Esophagus squamous epithelium (tissue), 5 donors: ENCODE measurements at places on chromosomes 7 and 10.

DNA sequence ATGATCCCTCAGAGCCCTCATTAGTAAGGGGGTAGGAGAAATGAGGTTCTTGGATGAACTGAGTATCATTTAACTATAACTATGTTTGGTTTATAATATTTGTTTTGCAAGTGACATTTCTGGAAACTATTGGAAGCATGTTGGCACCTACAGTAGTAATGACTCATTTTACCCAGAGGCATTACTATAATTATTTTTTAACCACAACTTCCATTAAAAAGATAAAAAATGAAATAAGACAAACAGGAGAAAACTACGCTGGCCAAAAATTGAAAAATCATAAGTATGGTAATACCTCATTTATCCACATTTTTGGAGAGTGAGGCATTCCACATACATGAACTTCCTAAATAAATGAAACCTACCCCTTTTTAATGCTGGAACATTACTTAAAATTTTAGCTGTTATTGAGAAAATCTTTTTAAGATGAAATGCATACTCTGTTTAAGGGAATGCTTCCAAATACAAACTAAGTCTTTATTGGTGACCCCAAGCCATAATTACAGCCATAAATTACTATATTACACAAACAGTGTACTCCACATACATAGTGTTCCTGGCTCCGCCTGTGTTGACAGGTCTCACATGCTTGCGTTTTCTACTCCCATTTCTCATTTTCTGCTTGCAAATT, 84.6 kb upstream of the CAPZA2 start:
- DNase-seq: no peak

DNA sequence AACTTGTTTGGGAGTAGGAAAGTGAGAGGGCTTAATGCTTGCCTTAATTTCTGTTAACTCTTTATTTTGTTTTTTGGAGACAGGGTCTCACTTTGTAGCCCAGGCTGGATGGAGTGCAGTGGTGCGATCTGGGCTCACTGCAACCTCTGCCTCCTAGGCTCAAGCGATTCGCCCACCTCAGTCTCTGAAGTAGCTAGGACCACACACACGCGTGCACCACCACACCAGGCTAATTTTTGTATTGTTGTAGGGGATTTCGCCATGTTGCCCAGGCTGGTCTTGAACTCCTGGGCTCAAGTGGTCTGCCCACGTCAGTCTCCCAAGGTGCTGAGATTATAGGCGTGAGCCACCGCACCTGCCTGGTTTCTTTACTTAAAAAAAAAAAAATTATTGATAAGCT, 1.9 kb downstream of the PPP2R2D start:
- DNase-seq: no peak

DNA sequence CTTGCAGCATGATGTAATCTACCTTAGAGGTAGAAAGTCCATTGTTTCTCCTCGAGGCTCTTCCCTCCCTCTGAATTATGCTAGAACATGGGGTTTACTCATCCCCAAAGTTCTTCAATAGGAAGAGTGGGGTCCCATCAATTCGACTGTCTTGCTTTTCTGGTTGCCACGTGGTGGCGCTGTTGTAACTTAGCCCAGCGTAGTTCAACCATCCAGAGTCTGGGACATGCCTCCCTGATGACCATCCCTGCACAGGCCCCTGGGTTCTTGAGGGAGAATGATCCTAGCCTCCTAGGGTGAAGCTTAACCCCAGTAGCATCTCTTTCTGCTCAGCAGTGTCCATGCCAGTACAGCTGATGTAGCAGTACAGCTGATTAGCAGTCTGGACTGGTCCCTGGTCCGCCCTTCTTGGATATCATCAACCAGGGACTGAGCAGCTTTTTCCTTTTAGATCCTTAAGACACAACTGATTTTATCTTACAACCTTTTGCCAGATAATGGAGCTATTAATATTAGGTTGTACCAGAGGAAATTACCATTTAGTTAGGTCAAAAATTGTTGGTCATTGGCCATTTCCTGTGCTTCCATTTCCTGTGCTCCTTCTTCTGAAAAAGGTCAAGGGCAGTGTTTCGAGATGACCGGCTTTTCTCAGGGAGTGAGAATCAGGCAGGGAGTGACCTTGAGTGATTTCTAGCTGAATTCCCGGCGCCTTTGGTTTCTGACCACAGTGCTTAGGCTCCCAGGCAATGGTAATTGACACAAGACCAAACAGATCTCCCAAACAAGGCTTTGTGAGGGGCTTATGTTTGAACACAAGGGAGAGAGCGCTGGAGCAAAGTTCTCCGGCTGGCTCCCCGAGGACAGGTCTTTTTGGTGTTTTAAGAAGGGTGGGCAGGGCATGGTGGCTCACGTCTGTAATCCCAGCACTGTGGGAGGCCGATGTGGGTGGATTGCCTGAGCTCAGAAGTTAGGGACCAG, 65.4 kb downstream of the TACC2 start:
- DNase-seq: no peak

GRCh38 chr7:80392229-80393169, 119.4 kb downstream of the GNAT3 start:
- no peak for DNase-seq

DNA sequence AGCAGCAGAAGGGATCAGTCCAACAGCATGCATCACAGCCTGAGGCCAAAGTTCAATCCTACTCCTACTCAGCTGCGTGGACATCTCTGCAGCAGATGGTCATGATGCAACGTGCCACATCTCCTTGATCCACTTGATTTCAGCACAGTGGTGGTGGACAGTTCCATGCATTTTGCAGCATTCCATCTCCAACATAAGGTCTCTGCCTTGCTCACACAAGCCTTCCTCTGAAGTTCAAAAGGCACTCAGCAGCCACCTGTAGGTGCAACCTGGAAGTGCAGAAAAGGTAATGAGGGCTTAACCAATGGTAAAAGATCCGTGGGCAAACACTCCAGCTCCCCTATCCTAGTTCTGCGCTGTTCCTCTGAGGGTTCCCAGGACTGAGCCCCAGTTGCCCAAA, 57.5 kb upstream of the CHCHD3 start:
- DNase-seq: no peak

DNA sequence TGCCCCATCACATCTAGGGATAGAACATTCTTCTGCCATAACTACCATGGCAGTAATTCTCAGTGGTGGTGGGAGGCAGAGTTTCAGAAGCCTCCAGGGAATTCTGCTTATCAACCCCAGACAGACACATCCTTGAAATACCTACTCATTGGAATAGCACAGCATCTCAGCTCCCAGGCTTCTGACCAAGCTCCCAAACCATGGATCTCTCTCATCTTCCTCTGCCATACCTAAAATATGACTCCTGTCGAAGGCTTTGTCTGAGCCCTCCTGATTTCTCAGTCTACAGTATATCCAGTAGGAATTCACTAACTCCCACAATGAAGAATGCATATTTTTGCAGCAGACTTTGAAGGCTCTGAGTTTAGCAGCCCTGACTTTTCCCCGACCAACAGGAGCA, 687.5 kb downstream of the GRID1 start:
- no peak for DNase-seq

GRCh38 chr10:12583891-12584595, 234.7 kb downstream of the CAMK1D start:
- DNase-seq: no peak

DNA sequence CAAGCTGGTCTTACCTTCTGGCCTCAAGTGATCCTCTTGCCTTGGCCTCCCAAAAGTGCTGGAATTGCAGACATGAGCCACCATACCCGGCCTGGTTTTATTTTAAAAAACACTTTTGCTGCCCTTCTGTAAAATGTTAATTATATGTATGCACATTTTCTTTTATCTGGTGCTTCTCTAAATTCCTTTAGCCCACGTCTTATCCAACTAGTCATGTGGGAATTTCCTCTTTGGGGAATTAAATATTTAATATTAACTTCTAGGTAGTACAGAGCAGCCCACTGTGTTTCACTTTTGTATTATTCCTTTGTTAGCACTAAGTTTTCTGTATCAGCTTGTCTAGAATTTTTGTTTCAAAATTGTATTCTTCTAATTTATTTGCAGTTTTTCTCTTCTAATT, 181.7 kb upstream of the KAT6B start:
- DNase-seq: no peak

GRCh38 chr10:48289501-48290238, 15.2 kb upstream of the FRMPD2 start:
- DNase-seq: no peak

DNA sequence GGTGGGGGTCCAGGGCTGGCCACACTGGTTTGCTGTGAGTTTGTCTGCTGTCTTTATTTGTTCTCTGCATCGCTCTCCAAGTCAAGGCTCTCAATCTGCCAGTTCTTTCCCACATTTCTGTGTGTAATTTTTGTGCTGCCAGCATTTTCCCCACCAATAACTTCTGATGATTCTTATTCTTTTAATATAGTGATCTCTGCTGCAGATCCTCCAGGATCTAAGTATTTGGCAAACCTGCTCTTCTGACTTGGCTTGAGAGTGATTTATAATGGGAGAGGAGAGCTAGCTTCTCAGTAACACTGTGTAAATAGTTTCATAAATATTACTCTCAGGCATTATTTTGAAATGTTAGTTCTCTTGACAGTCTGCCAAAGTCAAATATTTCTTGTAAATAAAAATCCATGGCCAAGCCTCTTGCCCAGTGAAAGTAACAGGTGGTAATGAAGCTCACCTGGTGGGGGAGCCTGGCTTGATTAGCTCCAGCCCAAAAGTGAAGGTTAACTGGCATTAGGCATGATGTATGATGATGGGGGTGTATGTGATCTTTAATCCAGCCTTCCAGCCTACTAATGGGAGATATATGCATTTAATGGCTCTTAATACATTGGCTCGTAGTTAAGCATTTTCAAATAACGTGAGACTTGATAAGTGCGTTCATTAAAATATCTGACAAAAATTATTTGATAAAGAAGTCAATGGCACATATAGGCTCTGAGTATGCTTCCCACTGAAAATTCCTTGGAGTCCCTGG, 1055.9 kb downstream of the KCNMA1 start:
- no peak for DNase-seq

DNA sequence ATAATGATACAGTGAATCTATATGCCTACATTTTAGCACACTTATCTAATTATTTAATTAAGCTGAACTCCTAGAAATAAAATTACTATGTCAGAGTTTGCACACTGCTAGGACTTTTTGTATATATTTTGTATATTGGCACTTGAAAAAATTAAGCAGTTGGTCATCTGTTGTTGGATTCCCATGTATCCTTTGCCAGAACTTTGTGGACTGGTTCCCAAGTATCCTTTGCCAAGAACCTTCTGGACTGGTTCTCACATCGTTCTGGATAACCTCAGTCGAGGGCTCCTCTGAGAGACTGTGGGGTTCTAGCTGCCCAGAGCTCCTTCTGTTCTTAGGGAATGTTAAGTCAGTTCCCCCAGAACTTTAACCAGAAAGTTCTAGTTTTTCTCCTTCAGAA, 108.8 kb upstream of the IFRD1 start:
- no peak for DNase-seq

- DNase-seq: no peak
Observed at GRCh38 chr7:141752634-141753033, 11.3 kb upstream of the TAS2R3 start.

DNA sequence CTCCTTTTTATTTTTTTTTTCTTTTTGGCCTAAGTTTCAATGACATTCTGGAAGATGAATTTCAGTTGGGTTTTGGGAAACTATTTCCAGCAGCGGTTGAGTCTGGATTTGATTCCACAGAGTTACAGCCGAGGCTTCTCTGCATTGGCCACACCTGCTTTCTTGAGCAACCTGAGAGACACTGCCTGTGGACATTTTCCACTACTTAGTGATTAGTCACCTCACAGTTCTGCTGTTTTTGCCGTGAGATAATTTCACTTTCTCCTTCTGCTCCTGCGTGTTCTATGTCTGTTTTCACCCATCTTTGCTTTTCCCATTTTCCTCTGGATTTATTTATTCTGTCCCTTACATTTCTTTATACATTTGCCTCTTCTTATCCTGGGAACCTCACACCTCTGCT, 243.0 kb downstream of the BICC1 start:
- no peak for DNase-seq

DNA sequence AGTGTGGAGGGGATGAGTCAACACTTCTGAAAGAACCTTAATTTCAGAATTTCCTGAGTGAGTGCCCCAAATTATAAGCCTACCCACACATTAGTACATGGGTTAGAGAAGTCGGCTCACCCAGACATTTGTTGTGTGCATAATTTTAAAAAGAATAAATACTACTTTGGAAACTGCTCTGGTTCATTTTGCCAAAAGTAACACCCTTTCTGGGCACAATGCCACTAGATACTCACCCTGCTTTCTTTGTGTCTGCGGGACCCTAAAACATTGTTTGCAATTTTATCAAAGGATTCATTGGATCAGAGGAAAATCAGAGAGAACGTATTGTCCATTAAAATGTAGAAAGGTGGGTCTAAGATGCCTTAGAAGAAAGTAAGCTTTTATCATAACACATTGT, 245.5 kb upstream of the NRP1 start:
- no peak for DNase-seq

GRCh38 chr7:15559416-15559928, 2.3 kb downstream of the AGMO start:
- no peak for DNase-seq

- DNase-seq: no peak
Observed at GRCh38 chr10:113320211-113320610, 232.6 kb upstream of the HABP2 start.

DNA sequence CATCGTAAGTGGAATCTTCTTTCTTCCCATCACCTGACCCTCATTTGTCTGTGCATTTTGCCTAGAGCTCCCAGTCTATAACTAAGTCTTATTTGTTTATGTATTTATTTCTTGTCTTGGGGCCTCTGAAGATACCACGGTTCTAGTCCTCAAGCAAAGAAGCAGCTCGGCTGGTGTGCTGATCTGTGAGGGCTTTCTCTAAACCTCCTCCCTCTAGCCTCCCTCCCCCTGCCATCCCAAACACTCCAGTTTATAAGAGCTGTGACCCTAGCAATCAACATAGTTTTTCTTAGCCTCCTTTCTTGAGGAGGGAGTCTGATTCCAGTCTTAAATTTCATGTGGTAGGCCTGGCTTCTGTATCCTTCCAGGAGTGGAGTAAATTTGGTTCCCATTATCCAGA, 15.7 kb upstream of the NDUFA5 start:
- no peak for DNase-seq

DNA sequence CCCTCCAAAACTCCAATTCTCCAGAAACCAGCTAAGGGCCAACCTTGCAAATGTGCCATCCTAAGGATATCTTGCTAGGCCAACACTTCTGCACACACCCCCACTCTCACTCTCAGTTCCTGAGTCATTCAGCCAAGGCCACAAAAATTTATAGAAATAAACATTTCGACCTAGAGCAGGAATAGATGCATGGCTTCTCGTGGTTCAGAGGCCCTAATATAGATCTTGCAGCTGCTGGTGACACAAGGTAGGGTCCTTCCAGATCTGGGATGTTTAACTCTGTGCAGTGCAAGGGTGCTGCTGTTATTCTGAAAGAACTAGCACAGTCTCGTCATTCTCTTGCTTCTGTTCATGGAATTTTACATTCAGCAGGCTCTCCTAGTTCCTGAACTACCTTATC, 369.3 kb downstream of the CALN1 start:
- DNase-seq: no peak

GRCh38 chr7:67019562-67020390, 23.1 kb downstream of the TYW1 start:
- no peak for DNase-seq

- no peak for DNase-seq
Observed at GRCh38 chr10:95399183-95399582, 108.4 kb upstream of the PDLIM1 start.
